ENCODE measurements at places on chromosomes 3 and 15.

DNA sequence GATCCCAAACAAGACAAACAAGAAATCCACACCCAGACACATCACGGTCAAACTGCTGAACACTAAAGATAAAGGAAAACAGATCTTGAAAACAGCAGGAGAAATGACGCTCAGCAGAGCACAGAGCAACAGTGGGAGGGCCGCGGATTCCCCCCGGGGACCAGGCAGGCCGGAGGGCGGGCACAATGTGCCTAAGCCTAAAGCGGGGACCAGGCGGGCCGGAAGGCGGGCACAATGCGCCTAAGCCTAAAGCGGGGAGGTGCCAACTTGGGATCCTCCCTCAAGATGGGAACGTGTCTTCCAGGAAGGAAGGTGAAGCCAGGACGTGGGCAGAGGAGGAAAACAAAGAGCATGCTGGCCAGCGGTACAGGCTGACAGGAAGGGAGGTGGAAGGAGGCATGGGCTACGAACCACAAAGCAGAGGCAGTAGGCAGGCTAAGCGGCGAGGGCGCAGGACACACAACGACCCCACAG lies 31.1 kb downstream of the CYFIP1 start:
- peak; percentile 39 for DNase-seq

- no peak for DNase-seq
These were observed 1.9 kb upstream of the SPG21 start for GRCh38 chr15:64991536-64992135.

DNA sequence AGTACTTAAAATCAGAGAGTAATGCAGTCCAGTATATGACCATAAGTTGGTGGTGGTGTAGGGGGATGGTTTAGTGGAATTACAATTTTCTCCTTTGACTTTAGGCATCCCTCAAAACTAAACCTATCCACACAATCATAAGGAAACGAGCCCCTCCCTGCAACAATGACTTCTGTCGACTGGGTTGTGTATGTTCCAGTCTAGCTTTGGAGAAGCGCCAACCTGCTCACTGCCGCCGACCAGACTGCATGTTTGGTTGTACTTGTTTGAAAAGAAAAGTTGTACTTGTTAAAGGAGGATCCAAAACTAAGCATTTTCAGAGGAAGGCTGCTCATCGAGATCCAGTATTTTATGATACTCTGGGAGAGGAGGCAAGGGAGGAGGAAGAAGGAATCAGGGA lies 52.8 kb downstream of the MGA start:
- no peak for DNase-seq

GRCh38 chr3:111246967-111247760 lies 175.5 kb downstream of the NECTIN3 start:
- no peak for DNase-seq

GRCh38 chr15:64780600-64781156 lies 5.3 kb upstream of the RBPMS2 start:
- DNase-seq, result no peak

- DNase-seq, result peak; percentile 84
These were observed at the start of gene SPTSSB for GRCh38 chr3:161371441-161372320. Gene SPTSSB (minus strand): TSS chr3:161371517. CDS start chr3:161346323, 25,194 bp downstream.

DNA sequence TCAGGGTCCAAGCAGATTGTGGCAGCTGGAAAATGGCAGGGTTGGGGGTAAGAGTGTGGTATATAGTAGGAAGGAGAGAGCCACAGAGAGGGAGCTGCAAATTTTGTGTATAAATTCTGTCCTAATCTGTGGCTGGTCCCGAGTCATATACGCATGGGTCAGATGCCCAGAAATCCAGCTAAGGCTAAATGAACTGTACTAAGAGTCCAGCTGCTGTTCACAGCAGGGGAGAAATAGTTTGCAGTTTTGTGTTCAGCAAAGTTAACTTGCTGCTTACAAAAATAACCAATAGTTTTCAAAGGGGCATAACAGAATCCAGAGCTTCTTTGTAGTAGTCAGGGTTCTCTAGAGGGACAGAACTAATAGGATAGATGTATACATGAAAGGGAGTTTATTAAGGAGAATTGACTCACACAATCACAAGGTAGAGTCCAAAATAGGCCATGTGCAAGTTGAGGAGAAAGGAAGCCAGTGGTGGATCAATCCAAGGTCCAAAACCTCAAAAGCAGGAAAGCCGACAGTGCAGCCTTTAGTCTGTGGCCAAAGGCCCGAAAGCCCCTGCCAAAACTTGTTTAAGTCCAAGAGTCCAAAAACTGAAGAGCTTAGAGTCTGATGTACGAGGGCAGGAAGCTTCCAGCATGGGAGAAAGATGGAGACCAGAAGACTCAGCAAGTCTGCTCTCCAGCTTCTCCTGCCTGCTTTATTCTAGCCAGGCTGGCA lies 146.1 kb upstream of the KBTBD8 start:
- no peak for DNase-seq

DNA sequence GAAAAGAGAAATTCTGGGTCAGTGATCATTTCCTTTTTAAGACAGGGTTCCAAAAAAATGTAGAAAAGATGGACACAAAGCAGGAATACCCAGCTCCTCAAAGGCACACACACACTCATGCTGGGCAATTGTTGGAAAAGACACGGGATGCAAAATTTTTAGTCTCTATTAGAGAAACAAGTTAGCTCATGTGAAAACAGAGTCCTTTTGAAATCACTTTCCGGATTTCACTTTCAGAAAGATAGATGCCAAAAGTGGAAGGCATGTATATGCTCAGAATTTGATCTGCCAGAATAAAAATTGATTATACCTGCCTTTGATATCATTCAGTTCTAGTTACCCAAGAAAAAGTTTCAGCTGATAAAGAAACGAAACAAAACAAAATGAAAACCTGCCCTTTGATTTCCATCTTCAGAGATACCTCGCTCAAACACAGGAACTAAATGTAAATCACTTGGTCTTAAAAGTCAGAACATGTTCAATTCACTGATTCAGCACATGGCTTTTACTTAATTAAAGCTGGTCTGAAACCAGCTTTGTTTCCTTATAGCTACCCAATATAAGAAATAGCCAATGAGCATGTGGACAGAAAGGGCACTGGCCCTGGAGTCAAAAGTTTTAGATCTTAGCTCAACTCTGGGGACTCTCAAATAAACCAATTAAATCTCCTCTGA lies 52.8 kb downstream of the PLD1 start:
- no peak for DNase-seq

- peak; percentile 80 for DNase-seq
These were observed 17.3 kb downstream of the DPH3 start for GRCh38 chr3:16247282-16248061.

DNA sequence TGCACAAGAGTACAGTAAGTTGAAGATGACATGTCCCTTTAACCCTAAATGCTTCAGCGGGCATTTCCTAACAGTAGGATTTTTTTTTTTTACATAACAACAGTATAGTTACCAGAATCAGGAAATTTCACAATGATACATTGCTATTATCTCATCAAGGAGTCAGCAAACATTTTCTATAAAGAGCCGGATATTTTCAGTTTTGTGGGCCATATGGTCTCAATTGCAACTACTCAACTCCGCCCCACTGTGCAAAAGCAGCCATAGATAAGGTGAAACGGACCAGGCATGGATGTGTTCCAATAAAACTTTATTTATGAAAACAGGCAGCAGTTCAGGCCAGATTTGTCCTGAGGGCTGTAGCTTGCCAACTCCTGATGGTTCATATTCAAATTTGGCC lies 130.6 kb downstream of the SMAD6 start:
- no peak for DNase-seq

- DNase-seq, result no peak
These were observed 81.0 kb upstream of the LMCD1 start for GRCh38 chr3:8420612-8421011.

DNA sequence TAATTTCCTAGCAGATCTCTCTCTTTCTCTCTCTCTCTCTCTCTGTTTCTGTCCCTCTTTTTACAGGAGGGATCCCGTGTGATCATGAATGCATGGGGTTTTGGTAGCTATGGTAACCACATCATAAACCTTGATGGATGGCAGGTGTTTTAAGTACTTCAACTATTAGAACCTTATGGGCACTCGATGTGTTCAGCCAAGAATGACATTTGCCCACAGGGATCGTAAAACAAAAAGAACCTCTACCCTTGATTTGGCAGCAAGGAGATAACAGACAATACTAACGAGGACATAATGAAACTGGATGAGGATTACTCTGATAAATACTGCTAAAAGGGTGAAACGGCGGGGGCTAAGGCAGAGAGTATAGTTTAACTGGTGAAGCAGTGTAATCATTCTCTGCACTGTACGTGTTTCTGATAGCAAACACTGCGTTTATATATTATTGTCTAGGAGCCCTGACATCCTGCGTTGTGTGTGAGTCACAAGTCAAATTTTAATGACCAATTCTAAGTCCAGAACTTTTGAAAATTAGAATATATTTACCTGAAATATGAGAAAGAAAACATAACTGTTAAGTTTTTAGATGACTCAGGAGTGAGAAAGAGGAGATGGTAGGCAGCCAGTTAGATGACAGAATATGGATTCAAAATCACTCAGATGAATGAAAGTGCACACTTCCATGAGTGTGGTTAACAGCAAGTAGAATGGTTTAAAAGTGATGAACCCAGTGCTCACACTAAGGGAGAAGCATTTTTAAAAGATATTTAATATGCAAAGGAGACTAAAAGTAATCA lies 80.3 kb downstream of the OTOL1 start:
- no peak for DNase-seq

- no peak for DNase-seq
These were observed 110.7 kb upstream of the IL12A start for GRCh38 chr3:159877924-159878323.

DNA sequence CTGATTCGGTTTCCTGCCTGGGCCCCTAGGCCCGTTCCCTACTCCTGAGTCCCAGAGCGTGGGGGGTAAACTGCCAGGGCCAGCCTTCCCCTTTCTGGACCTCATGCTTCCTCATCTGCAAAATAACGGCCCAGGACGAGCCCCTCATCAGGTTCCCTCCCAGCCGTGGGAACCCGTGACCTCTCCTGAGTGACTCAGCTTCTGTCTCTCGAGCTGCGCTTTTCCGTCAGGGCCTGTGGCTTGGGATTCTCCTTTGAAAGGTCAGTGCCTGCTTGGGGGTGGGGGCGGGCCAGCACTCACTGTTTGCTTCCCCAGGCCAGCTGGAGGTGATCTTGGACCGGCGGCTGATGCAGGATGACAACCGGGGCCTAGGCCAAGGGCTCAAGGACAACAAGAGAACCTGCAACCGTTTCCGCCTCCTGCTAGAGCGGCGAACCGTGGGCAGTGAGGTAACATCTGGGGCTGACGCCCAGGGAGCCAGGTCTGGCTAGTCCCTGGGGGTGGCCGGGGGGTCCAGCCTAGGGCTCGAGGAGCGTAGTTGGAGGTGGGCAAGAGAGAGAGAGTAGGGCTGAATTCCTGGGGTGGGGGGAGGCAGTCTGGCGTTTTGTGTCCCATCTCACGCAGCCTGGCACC lies 12.8 kb downstream of the MAN2A2 start:
- no peak for DNase-seq

DNA sequence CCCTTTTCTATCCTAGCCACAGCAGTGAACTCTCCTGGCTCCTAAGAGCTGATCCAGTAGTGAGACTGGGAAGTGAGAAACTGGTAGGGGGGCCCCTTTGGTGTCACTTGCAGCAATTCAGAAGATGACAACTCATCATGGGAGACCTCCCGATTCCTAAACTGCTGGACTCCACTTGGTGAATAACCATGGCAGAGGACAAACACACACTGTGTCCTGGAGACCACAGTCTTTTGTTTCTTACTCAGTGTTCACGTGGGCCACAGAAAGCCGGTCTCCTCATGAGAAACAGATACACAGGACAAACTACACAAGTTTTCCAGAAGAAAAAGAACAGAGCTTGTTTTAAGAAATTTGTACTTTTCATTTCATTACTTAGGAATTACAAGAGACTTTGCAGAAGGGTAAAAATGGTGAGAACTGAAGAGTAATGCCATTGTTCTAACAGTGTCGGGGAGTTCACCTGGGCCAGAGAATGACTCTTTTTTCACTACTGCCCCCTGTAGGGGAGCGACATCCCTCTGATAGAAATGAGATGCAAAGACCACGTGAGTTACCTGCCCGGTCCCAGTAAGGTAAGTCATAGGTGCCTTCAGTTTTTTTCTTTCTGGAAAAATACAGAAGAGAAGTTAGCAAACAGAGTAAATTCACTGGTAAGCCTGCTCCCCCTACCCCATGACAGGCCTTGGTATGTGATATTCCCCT lies 38.1 kb downstream of the ST3GAL6 start:
- DNase-seq, result peak; percentile 27
